Stimulated activated CD8-positive, alpha-beta memory T cell treated with anti-CD3 and anti-CD28 coated beads, Interleukin-2, amount 100 ng/mL, for 1 hour (primary cell): ENCODE measurements at places on chromosomes 1 and 21.

- DNase-seq = no peak
Measured at GRCh38 chr1:53326598-53327181, 1.2 kb downstream of the LRP8 start.

DNA sequence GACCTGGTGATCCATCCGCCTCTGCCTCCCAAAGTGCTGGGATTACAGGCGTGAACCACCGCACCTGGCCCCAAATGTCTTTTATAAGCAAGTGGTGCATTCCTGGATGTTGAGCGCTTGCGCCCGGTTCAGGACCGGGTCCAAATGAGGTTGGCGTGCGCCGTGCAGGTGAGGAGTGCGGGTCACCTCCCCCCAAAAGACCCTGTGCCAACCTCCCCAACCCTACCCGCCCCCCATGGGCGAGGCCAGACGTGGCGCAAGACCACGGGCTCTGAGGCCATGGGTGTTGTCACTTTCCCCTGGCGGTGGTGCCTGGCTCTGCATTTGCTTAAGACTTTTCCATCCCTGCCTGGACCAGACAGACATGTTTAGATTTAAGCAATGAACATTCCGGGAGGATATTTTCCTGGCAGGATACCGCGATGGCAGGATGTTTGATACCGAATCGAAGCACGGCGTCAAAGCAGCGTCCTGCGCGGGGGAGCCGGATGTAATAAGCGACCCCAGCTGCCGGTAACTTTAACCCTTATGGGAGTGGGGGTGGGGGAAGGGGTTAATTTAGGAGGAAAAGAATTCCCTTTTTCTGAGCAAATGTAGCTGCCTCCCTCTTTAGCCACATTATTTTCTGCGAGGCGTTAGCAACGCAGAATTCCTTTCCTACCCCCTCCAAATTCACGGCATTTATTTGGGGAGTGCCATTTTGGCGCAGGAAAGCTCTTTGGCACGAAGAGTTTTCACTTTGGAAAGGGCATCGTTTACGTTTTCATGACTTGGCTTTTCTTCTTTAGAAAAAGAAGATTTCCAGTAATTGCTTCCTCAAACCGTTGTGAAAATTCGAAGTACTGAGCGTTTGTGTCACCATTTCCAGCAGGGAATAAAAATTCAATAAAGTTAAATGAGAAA, 27.8 kb upstream of the RNF187 start:
- DNase-seq = no peak

GRCh38 chr1:75502776-75503175, 108.1 kb downstream of the SLC44A5 start:
- no peak for DNase-seq

- no peak for DNase-seq
Measured at GRCh38 chr1:19427087-19427781, 58.1 kb downstream of the CAPZB start.

GRCh38 chr1:234628089-234628488, 18.1 kb upstream of the IRF2BP2 start:
- no peak for DNase-seq

DNA sequence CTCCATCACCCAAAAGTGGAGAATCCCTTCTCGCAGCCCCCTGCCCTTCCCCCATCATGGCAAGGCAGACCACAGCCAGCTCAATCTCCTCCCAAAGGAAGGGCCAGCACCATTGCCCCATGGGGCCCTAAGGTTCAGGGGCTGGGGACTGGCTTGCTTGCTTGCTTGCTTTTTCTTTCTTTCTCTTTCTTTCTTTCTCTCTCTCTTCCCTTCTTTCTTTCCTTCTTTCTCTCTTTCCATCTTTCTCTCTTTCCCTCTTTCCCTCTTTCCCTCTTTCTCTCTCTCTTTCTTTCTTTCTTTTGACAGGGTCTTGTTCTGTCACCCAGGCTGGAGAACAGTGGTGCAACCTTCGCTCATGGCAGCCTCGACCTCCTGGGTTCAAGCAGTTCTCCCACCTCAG, 38.1 kb upstream of the CAMK1G start:
- no peak for DNase-seq

DNA sequence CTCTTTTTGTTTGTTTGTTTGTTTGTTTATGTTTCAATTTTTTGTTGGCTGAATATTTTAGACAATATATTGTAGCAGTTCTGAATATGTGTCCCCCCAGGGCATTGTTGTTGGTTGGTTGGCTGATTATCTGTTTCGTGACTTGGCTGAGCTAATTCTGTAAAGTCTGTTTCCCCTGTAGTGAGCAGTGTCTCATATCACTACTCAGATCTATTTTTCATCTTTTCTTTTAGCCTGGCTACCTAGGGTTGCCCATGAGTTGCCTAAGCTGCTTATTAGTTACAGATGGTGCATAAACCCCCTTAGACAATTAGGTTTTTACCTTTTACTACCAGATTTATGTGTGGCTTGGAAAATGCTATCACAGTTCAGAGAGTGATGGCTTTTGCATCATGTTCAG, 32.3 kb downstream of the CFAP57 start:
- DNase-seq = no peak

DNA sequence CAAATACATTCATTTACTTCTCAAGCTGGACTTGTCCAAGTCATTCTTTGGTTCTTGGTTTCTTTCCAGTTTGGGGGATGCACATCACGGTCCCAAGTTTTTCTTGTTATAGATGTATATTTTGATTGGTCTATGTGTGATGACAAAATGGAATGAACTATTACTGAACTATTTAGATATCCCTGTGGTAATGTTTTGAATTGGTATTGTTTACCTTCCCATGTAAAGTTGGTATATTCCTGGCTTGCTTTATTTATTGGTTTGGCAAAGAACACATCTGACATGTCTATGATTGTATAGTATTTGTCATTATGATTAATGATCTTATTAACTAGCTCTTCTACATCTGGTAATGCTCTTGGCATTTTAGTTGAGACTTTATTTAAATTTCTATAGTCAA, 22.4 kb upstream of the ZNF692 start:
- no peak for DNase-seq

- no peak for DNase-seq
Measured at GRCh38 chr1:193185901-193186731, at the start of gene B3GALT2. B3GALT2 (minus strand) TSS chr1:193186613; CDS start chr1:193181562, 5,051 bp downstream.

- DNase-seq = no peak
Measured at GRCh38 chr1:211382182-211382713, 55.6 kb downstream of the TRAF5 start.

- no peak for DNase-seq
Measured at GRCh38 chr1:5375481-5375880, 616.7 kb downstream of the NPHP4 start.

GRCh38 chr1:239858057-239858456, 233.6 kb upstream of the FMN2 start:
- DNase-seq = no peak

GRCh38 chr1:197632651-197633050, 142.6 kb downstream of the DENND1B start:
- no peak for DNase-seq

- DNase-seq = no peak
Measured at GRCh38 chr1:119294722-119295121, 73.9 kb upstream of the HAO2 start.

- no peak for DNase-seq
Measured at GRCh38 chr1:227561241-227561907, 2.0 kb upstream of the ZNF678 start.

GRCh38 chr1:203478986-203479385, 3.4 kb downstream of the PRELP start:
- DNase-seq = no peak

GRCh38 chr1:13813398-13814012, 113.5 kb downstream of the PRDM2 start:
- DNase-seq = peak; percentile 19

GRCh38 chr1:66350001-66350547, 183.9 kb upstream of the SGIP1 start:
- DNase-seq = no peak

DNA sequence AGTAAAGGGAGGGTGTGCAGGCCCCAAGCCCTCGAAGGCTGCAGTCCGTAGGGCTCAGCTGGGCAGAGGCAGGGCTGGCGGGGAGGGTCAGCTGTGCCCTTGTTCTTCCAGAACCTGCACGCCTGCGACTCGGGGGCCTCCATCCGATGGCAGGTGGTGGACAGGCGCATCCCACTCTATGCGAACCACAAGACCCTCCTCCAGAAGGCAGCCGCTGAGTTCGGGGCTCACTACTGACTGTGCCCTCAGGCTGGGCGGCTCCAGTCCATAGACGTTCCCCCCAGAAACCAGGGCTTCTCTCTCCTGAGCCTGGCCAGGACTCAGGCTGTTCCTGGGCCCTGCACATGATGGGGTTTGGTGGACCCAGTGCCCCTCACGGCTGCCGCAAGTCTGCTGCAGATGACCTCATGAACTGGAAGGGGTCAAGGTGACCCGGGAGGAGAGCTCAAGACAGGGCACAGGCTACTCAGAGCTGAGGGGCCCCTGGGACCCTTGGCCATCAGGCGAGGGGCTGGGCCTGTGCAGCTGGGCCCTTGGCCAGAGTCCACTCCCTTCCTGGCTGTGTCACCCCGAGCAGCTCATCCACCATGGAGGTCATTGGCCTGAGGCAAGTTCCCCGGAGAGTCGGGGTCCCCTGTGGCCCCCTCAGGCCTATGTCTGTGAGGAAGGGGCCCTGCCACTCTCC, 13.6 kb upstream of the LRRC3 start:
- no peak for DNase-seq

GRCh38 chr21:44057960-44058651, 46.0 kb downstream of the TRAPPC10 start:
- no peak for DNase-seq

- no peak for DNase-seq
Measured at GRCh38 chr1:209399800-209400199, 183.7 kb upstream of the CAMK1G start.

DNA sequence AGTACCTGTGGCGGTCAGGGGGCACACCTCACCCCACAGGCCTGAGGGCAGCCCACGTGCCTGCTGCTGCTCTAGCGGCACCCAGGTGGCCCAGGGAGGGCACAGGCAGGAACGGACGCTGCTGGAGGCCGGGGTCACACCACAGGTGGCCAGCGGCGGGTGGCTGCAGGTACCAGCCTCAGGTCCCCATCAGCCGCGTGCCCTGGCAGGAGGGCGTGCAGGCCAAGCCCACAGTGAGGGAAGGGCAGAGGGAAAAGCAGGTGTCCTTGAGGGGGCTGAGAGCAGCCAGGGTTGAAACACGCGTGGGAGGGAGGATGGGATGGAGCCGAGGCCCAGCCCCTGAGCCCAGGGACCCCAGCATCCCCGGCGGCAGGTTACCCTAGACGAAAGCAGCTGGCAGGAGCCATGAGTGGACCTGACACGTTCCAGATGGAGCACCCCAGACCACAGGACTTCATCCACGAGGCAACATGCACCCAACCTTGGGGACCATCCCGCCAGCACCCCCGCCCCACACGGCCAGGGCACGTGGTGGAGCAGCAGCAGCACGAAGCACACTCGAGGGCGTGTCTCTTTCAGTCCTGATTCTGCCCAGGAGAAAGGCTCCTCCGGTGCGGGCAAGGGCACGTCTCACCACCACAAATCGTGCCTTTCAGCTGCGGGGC, 3.7 kb downstream of the SLC19A1 start:
- DNase-seq = no peak

- no peak for DNase-seq
Measured at GRCh38 chr1:229975047-229975446, 92.0 kb upstream of the GALNT2 start.

GRCh38 chr1:39214998-39215873, 10.7 kb downstream of the MACF1 start:
- no peak for DNase-seq

GRCh38 chr21:27206368-27206982, 239.6 kb upstream of the ADAMTS5 start:
- no peak for DNase-seq

DNA sequence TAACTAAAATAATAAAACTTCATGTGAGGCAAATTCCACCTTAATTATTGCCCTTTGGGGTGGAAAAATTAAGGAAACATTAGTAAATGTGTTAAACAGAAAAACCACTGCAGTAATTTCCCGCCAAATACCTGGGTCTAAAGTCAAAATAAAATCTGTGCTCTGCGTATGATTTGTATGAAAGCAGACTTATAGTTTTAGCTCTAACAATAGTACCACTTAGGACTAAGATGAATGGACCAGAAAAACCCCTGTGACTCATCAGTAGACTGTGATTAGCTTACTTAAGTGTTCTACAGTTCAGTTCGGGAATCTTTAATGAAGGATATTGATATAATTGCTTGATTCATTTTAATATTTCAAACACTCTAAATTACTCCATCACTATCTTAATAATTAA, 23.3 kb upstream of the C1orf105 start:
- DNase-seq = no peak

GRCh38 chr1:187549540-187549939, 720.8 kb downstream of the PLA2G4A start:
- DNase-seq = no peak

GRCh38 chr1:171937938-171938337, 96.6 kb downstream of the DNM3 start:
- DNase-seq = no peak

- no peak for DNase-seq
Measured at GRCh38 chr21:34100790-34101189, 27.4 kb downstream of the MRPS6 start.

DNA sequence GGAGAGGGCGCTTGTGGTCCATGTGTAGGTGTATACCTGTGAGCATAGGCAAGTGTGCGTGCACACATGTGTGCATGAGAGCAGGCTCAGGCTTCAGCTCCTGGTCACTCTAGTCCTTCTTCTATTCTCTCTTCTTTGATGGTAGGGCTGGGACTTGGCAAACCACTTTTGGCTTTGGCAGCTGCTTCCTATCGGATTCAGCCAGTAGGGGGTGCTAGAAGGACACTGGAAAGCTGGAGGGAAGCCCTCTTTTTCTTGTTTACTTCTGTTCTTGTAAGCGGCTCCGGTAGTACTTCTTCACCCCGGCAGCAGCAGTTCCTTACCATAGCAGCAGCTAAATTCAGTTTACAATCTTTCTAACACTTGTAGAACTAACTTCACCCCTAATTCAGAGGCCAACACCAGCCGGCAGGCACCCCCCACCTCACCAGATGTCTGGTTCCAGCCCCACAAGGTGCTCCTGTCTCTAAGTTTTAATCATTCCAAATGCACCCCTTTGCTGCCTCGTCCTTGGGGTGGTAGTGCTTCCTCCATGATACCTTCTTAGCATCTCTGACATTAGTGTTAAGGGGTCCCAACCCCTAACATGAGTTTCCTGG, 25.1 kb downstream of the NENF start:
- peak; percentile 26 for DNase-seq

DNA sequence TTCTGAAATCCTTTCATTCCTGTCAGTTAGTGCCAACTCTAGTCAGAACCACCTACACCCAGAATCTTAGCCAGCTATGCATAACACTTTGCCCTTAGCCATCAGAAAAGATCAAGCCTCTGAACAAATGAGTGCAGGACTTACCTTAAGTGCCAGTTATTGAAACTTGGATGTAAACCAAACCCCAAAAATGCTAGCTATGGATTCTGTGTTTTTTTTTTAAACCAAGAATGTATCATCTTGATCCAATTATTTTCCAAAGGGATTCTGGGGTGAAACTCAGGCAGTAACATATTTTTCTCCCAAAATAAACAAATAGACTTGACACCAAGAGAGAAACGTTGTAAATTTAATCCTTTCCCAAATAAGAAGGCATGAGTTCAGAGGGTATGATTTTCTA, 538.6 kb upstream of the ADAMTS5 start:
- no peak for DNase-seq

- no peak for DNase-seq
Measured at GRCh38 chr1:178098262-178098661, 4.4 kb downstream of the RASAL2 start.
